T follicular helper cell (primary cell): ENCODE measurements at places on chromosomes 13 and 19.

GRCh38 chr13:98672947-98673613 lies 79.4 kb downstream of the SLC15A1 start:
- peak; percentile 12 for DNase-seq

DNA sequence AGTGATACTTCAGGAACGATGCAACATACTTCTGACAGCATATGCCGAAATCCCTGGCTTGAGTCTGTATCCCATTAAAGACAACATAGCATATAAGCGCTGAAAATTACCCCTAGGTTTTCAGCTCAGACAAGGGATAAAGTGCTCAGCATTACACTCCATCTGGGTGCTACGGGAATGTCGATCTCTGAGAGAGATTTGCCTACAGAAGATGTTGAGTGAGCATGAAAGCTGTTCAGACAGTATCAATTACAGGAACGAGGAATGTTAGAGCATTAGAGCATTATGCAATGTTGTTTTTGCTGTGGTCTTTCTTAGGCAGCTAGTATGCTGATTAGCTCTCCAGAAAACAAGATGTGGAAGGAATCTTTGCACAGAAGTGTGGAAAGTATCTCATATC lies 484.5 kb downstream of the LIG4 start:
- no peak for DNase-seq

DNA sequence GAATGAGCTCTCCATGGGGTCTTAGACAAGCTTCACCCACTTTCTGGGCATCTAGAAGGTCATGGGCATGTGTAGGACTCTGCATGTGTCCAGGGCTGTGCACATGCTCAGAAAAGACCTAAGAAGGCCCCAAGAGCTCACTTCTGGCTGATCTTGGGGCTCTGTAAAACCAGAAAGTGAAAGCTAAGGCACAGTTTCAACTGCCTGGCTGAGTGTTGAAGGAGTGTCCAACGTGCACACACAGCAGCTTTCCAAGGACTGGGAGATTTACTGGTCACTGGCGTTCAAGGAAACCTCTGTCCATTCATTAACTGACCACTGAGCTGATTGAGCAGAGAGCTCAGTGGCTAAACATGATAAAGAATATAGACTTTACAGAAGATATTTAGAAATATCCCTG lies 137.9 kb downstream of the KATNAL1 start:
- no peak for DNase-seq

- DNase-seq: no peak
These were observed 1.8 kb downstream of the HDGFL2 start for GRCh38 chr19:4473763-4474513.

- no peak for DNase-seq
These were observed 32.9 kb upstream of the FEM1A start for GRCh38 chr19:4758659-4759058.

- DNase-seq: no peak
These were observed 34.9 kb upstream of the KPNA3 start for GRCh38 chr13:49827336-49827735.

DNA sequence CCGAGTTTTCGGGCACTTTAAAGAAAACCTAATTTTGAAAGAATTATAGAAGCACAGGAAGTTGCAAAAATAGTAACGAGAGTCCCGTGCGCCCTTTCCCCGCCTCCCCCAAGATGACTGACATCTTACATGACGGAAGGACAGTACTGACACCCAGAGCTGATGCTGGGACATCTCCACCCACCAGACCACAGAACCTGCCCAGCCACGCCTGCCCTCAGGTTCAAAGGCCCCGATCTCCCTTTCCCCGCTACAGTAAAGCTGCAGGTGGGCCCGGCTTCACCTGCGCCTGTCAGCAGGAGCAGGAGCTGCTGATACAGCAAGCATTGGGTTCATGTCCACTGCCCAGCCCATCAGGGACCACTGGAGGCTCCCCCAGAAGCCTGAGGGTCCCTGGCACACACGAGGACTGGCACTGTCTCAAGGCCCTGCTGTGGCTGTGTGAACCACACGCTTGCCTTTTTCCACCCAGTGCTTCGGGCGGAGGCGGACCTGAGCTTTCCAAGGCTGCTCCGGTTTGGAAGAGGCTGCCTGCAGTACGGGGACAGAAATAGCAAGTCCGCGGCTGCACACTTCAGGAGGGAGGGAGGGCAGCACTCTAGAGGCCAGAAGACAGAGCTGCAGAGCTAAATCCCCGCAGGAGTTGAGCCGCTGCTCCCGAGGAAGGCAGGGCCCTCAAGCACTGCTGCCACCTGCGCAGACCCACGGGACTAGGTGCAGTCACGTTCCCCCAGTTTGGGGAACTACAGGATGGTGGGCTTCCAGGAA lies 8.7 kb downstream of the MAP2K2 start:
- peak; percentile 57 for DNase-seq

DNA sequence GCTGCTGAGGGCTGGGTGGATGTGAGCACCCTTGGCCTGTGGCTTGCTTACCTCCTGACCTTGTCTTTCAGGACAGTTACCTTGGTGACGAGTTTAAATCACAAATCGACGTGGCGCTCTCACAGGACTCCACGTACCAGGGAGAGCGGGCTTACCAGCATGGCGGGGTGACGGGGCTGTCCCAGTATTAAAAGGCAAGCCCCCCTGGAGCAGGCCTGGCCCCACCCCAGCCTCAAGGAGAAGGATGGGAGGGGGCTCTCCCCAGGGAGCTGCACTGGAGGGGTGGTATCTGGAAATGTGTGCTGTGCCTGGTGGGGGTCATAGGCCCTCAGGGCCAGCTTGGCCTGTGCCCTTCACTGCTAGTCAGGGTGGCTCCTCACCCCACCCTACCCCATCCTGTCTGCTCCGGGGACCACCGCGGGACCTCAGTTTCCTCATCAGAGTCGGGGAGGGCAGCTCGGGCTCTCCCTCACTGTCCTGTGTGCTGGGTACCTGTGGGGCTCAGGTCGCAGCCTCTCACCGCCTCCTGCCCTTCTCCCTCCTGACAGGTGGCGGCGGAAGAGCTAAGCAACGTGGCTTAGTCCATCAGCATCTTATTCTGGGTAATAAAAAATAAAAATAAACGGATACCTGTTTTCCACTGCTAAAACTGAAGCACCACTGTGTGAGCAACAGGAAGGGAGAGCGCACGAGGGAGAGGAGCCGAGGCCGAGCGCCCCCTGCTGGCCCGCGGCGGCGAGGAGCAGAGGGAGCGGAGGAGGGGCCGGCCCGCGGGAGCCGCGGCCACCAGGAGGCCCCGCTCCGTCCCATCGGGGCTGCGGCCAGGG lies 29.8 kb downstream of the CERS1 start:
- peak; percentile 45 for DNase-seq

DNA sequence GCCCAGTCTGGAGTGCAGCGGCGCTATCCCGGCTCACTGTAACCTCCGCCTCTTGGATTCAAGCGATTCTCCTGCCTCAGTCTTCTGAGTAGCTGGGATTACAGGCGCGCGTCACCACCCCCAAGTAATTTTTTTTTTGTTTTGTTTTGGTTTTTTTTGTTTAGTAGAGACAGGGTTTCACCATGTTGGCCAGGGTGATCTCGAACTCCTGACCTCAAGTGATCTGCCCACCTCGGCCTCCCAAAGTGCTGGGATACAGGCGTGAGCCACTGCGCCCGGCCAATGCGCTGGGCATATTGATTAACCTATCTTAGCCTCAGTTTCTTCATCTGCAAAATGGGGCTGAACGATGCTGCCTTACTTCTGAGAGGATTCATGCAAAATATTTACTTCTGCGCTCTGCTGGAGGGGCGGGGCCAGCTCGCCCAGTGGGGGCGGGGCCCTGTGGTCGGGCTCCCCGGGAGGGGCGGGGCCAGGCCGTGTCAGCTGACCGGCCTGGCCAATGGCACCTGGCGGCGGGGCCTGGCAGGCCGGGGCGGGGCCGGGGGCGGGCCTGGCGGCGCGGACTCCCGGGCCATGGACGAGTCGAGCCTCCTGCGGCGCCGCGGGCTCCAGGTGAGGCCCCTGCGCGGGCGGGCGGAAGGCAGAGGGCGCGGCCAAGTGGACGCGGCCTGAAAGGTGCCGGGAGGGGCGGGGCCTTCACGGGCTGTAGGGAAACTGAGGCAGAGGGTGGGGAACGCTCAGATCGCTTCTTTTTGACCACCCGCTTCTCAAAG lies at the start of gene MAST3:
MAST3 (plus strand) TSS at position 562 of the 776 bp plus-strand sequence; CDS start at position 577, 15 bp downstream.
- peak; percentile 87 for DNase-seq

- DNase-seq: no peak
These were observed 176.4 kb downstream of the ITGBL1 start for GRCh38 chr13:101628900-101629299.

DNA sequence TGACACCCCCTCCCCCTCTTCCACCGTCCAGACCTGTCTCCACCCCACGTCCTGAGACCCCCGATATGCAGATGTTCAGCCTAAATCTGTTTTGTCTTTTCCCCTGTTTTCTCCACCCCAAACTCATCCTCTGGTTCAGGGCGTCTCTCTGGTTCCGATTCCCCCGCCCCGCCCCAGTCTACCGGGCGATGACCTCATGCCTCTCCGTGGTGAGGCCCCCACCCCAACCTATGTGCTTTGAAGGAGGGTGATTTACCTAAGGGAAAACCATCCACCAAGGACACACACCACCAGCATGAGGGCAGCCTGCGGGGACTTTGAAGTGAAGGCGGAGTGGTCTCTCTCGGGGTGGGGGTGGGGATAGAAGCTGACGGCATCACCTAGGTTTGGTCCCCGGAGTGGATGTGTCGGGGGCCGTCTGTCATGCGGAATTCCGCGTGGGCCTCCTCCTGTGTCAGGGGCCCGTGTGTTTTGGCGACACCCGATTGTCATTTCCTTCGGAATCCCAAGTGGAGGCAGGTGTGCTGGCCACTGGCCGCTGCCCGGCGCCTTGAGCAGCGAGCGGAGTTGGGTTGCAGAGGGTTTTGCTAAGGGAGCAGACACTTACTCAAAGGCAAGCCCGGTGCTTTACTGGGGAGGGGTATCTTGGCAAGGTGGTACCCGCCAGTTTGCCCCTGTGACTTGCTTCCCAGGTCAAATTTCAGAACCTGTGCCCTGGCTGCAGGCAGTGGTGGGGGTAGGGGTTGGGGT lies 1.4 kb downstream of the FZR1 start:
- peak; percentile 36 for DNase-seq

DNA sequence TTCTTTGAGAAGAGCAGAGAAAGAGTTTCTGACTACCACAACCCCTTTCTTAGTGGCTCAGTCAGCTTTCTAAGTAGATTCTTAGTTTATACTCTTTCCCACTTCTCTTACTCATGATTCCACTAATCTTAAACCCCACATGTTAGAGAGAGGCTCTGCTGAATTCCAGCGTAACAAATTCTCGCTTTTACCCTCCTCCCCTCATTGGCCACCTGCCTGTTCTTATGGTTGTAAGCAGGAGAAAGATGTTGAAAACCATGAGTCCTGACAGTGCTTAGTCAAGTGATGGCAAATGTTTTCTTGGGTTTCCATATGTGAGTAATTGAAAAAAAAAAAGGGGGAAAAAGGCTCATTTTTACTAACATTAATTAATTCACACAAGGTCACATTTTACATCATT lies 125.9 kb downstream of the ZDHHC20 start:
- DNase-seq: no peak

- DNase-seq: no peak
These were observed 76.8 kb downstream of the FREM2 start for GRCh38 chr13:38763446-38764381.

DNA sequence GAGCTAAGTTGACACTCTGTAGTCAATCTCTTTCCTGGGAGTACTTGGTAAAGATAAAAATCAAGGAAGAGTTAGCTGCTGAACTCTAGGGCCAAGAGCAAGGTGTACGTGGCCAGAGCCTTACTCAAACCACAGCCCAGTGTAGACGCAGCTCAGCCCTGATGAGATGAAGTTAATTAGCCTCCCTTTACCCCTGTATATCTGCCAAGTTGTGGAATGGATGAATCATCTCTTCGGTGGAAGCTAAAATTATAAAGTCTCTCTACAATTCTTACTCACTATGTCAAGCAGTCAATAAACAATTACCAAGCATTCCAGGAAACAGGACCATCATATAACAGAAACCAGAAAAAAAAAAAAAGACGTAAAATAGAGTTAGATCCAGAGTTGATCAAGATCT lies 146.9 kb upstream of the UFM1 start:
- no peak for DNase-seq

GRCh38 chr13:25067064-25067463 lies 28.9 kb upstream of the PABPC3 start:
- no peak for DNase-seq

- DNase-seq: no peak
These were observed 567 bp downstream of the EFNB2 start for GRCh38 chr13:106534639-106535551.

GRCh38 chr13:86862137-86862536 lies 809.0 kb upstream of the SLITRK5 start:
- DNase-seq: no peak

GRCh38 chr13:43357564-43357963 lies 334.2 kb downstream of the DNAJC15 start:
- DNase-seq: no peak

DNA sequence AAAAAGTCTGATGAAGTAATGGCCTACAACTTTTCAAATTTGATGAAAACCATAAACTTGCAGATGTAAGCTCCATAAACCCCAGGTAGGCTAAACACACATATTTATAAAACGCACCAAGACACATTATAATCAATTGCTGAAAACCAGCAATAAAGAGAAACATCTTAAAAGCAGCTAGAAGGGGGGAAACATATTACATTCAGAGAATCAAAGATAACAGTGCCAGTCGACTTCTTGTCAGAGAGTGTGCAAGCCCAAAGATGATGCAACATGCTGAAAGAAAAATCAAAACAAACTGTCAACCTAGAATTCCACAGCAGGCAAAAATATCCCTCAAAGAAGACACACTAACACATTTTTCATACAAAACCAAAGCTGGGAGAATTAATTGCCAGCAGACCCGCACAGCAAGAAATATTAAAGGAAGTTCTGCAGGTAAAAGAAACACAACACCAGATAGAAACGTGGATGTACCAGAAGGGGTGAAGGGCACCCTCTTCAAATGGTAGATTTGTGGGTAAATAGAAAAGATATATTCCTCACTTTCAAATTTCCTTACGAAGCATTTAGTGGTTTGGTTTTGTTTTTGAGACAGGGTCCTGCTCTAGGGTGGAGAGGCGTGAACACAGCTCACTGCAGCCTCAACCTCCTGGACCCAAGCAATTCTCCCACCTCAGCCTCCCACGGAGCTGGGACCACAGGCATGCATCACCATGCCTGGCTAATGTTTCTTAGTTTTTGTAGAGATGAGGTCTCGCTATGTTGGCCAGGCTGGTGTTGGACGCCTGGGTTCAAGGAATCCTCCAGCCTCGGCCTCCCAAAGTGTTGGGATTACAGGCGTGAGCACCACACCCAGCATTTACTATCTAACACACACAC lies 16.5 kb upstream of the ATP1A3 start:
- no peak for DNase-seq

- DNase-seq: no peak
These were observed 18.9 kb upstream of the IPO5 start for GRCh38 chr13:97934590-97934989.

DNA sequence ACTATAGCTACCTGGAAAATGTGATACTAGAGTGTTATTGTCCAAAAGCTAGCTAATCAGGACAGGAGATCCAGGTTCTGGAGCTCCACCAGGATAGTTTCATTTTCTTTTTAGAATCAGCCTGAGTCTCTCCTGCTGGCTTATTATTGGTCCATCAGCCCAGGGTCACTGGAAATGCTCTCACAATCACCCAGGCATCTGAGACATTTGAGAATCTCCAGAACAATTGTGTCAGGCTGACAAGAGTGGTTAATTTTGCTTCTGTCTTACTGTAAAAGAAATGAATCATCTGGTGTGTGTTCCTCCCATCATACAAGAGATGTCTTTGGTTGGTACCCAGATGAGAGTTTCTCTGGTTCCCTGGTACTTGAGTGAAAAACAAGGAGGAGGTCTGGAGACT lies 43.6 kb upstream of the ZNF681 start:
- no peak for DNase-seq

GRCh38 chr19:49809160-49809940 lies 3.7 kb downstream of the FUZ start:
- DNase-seq: peak; percentile 42

- peak; percentile 25 for DNase-seq
These were observed 11.5 kb downstream of the S1PR2 start for GRCh38 chr19:10219678-10220077.
